Epithelial cell of prostate (primary cell): ENCODE measurements at places on chromosomes 12 and 14.

DNA sequence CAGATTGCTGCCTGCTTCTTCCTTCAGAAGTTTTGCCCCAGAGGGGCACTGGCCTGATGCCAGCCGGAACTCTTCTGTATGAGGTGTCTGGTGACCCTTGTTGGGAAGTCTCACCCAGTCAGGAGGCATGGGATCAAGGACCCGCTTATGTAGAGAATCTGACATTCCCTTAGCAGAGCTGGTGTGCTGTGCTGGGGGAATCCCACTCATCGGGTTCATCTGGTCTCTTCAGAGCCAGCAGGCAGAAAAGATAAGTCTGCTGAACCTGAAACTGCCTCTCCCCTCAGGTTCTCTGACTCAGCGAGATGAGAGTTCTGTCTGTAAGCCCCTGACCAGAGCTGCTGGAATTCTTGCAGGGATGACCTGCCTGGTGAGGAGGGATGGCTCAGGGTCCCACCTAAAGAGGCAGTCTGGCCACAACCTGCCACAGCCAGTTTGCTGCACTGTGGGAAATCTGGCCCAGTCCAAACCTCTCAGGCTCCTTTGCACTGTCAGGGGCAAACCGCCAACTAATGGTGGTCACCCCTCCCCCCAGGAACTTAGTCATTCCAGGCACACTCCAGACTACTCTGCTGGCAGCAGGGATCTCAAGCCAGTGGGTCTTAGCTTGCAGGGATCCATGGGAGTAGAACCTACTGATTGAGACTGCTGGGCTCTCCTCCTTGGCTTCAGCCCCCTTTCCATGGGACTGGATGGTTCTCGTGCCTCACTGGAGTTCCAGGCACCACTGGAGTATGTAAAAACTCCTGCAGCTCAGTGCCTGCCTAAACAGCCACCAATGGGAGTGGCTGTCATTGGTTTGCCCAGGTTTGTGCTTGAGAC is 4.1 kb downstream of the CLEC2D start:
- DNase-seq, result peak; percentile 66

DNA sequence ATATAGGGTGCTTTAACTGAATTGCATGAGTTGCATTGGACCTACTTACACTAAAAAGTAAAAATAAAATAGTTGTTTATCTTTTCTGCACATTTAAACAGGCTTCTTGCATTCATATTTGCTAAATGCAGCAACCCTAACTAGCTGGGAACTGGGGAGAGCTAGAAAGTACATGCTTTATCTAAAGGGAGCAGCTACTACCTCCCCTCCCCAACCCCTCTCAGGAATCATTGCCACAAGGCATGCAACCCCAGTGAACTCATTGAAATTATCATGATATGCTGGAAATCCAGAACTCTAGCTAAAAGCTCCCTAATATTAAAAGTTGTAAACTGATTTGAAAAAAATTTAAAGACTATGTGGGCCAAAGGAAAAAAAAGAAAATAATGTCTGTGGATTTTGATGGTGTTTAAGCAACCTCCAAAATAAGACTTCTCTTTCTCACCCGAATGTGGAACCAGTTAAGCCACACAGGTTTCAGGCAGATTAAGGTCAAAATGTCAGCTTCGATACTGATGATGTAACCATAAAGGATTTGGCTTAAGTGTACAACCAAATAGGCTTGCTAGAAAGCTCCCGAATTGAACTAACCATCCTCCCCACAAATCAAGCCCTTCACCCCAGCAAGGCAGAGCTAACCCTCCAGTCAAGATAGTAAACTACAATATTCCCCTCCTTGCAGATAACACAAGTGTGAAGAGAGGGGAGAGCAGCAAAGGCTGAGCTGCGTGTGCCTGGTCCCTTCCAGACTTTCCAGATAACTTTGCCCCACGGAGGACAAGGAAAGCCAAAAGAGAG is 13.8 kb upstream of the POC1B start:
- DNase-seq, result no peak

- DNase-seq, result no peak
Observed at GRCh38 chr14:68784226-68784910, 8.5 kb downstream of the ZFP36L1 start.

DNA sequence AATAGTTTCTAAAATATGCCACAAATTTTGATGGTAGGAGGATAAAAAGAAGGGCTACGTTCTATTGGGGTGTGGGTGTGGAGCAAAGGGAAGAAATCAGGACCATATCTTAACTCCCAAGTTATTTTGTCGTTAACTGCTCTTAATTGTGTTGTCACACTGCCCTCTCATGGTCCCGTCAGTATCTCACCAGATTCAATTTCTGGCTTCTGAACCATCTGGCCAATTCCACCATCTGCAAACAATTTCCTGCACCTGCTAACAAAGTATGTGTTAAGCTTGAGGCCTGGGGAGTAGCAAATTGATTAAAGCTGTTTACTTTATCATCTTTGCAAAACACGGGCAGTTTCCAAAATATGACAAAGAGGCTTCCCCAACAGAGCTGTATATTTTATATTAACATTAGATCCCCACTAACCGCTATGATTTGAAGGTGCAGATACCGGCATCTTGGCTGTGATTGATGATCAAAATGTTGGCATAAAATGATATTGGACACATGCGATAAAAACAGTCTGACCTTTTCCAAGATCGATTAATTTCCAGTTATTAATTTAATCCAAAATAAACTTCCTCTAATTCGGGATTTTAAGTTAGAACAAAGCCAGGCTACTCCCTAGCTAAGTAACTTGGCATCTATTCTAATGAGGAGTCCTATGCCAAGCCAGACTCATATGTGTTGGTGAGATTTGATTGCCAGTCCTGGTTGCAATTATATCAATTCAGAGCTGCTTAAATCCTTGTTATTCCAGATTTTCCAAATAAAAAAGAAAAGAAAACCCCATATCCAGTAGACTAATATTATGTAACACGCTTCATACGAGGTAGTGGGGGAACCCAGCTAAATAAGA is 6.9 kb upstream of the DNM1L start:
- no peak for DNase-seq

- DNase-seq, result no peak
Observed at GRCh38 chr14:92316176-92316575, 6.8 kb upstream of the SLC24A4 start.

- DNase-seq, result no peak
Observed at GRCh38 chr12:69509308-69509736, 39.1 kb downstream of the FRS2 start.

- no peak for DNase-seq
Observed at GRCh38 chr12:38116968-38117367, 199.6 kb upstream of the ALG10B start.

GRCh38 chr14:74569806-74570591 is 42.0 kb downstream of the LTBP2 start:
- no peak for DNase-seq

DNA sequence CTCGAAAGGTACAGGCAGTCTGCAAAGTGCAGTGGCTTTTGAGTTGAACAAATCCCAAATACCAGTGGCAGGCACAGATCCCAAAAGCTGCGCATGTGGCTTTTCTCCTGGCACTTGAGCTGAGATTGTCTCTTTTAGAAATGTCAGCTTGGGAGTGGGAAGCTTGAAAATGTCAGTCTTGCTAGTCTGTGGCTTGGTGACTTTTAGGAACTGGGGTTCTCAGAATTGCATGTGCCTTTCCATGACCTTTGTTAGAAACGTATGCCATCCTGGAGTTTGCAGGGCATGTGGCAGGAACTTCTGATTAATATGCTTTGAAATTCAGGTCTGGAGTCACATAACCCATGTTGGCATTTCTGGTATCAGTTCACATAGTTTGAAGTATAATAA is 182.1 kb downstream of the CHST11 start:
- no peak for DNase-seq

DNA sequence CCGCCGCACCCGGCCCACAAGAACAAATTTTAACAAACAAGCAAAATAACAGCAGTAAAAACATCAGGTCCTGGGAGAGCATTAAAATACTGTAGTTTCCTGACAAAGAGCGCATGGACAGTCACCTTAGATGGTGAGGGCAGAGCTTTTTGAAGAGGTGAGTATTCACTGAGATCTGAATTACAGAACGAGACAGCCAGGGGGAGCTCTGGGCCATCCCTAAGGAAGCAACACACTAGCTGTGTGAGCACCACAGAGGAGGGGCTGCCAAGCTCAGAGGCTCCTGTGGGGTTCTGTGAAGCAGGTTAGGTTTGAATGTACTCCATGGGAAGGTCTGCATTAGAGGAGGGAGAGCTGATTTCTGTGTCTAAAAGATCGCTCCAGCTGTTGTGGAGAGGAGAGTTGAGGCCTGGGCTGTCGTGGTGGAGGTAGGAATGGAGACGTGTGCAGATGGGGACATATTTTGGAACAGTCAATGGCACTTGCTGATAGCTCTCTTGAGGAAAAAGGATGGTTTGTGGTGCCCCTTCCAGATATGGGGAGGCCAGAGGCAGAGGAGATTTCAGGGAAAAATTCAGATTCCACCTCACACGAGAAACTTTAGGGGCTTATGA is 72.9 kb downstream of the TRAFD1 start:
- no peak for DNase-seq

DNA sequence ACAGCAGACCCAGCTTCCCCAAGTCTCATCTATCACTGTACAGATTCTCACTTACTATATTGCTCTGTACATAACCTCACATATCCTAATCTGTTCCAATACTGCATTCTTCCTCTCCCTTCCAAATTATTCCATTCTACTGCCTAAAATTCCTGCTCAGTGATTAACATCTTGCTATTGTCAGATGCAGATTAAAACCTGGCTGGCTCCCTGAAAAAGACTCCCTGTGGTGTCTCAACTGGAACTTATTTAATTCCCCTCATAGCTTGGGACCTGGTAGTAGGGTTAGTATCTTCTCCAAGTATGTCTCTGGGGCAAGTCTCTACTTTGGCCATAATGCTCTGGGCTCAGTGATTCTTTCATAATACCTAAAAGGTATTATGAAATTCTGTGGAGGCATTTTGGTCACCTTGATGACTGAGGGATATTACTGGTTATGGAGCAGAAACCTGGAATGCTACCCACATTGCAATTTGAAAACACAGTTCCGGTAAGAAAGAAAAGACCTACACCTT is 55.8 kb downstream of the PAWR start:
- DNase-seq, result peak; percentile 27

DNA sequence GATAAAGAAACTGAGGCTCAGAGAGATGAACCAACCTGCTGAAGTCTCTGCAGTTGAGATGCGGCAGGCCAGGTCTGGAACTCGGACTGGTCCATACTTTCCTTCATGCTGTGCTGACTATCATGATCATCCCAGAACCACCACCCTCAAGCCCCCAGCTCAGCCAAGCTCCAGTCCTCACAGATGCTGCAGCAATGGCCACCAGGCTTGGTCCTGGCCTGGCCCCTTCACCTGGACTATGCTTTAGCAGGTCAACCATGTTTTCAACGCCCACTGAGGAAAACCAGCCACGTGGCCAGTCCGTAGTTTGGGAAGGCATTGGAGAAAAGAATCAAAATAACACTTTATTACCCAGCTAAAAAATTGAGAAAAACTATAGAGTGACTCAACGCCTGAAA is 1.4 kb downstream of the GPR68 start:
- DNase-seq, result no peak

DNA sequence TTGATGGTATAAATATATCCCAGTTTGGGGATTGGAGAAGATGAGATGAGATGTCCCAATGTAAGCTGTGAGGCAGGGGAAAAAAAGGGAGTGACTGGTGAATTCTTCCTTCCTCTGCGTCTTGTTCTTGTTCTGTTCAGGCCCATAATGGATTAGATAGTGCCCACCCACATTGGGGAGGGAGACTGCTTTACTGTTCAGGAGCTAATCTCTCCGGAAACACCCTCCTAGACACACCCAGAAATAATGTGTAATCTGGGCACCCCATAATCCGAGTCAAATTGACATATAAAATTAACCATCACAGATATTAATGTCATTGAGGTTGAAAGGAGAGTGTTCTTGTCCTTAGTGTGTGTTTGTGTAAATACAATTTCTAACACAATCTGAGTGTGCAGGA is 29.3 kb downstream of the ETV6 start:
- no peak for DNase-seq
